ENCODE measurements at places on chromosomes 3 and 15.
A peak's percentile ranks its signal among the peaks of the same experiment; 100 is the strongest.

DNA sequence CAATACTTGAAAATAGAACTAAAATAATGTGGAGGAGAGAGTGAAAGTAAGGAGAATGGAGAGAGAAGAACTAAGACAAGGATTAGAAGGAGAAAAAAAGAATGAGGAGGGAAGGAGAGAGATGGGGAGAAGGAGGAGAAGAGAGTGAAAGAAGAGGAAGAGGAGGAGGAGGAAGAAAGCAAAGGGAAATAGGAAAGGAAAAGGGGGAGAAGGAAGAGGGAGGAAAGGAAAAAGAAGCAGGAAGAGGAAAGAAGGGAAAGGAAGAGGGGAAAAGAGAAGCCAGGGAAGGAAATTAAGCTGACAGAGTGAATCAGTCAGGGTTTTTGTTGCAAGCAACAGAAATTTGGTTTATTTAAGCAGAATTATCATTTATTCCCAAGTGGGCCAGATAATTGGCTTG, 241.7 kb upstream of the P2RY1 start:
- no peak for DNase-seq

- no peak for DNase-seq
Observed at GRCh38 chr3:111738790-111739189, 120.3 kb upstream of the PHLDB2 start.

DNA sequence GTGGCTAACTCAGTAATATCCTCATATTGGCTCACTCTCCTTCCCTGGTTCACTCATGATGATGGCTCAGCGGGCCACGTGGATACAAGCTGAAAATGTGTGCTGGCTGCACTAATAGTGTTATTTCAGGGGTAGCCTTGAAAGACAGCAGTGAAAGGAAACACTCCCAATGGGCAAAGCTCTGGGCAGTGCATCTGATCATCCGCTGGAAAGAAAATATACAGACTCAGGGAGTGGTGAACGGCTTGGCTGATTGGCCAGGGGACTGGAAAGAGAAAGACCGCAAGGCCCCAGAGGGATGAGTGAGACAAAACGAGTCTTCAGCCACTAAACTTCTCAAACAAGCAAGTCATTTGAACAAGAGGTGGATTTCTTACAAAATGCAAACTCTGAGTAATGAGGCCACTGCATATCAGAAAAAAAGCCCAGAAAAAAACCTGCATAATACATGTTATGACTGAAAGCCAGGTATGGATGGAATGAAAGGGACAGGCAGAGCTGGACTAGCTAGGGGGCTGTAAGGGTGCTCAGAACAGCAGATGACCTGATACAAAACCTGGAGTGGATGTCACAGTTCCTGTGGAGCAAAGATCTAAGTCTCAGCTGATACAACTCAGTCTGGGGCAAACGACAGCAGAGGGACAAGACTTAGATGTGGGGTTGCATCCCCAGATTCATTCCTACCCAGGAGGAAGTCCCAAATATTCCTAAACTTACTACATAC, 33.3 kb downstream of the CMTM6 start:
- DNase-seq: no peak

GRCh38 chr3:17626395-17626794, 116.0 kb downstream of the TBC1D5 start:
- DNase-seq: peak; percentile 49

DNA sequence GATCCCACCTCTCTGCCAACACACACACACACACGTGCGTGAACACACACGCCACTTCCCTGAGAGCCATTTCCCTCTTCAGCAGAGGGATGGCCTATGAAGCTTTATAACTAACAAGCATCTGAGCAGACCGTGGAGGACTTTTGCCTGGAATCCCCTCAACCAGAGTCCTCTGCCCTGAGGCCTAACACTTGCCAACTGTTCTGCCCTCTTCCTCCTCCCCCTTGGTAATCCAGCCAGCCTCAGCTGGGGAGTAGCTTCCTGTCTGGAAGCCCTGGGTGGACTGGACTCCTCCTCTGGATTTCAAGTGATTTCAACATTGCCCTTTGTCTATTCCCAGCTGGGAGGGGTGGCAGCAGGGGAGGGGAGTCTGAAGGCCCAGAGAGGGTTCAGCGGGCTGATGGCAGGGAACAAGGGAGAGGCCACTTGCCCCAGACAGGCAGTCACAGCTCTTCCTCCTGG, 68.4 kb upstream of the HACD2 start:
- peak; percentile 14 for DNase-seq

DNA sequence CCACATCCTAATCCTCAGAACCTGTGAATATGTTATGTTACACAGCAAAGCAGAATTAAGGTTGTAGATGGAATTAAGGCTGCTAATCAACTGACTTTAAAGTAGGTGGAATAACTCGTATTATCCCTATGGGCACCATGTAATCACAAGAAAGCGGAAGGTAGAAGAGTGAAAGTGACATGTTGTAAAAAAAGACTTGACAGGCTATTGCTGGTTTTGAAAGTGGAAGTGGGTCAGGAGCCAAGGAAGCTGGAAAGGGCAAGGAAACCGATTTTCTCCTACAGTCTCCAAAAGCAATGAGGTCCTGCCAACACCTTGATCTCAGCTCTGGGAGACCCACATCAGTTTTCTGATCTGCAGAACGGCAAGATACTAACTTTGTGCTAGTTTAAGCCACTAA, 6.6 kb downstream of the TP63 start:
- DNase-seq: peak; percentile 46

DNA sequence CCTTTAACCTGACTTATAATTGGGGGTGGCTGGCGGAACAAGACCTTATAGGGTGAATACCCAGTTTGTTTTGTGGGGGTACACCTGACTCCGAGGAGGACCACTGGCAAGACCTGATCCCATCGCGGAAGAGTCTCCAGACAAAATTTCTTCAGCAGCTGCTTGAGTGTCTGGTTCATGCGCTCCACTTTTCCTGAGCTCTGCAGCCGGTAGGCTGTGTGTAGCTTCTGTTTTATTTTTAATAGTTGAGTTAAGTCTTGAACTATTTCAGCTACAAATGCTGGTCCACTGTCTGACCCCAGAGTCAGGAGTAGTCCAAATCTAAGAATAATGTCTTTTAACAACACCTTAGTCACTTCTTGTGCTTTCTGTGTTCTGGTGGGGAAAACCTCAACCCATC, 21.2 kb upstream of the NOX5 start:
- DNase-seq: no peak

- no peak for DNase-seq
Observed at GRCh38 chr3:43786102-43786501, 95.4 kb downstream of the ABHD5 start.

GRCh38 chr3:125281381-125281780, 68.8 kb upstream of the SLC12A8 start:
- DNase-seq: no peak

- no peak for DNase-seq
Observed at GRCh38 chr15:100001405-100001804, 268.2 kb upstream of the LYSMD4 start.

GRCh38 chr3:88767746-88768145, 339.7 kb upstream of the EPHA3 start:
- no peak for DNase-seq

DNA sequence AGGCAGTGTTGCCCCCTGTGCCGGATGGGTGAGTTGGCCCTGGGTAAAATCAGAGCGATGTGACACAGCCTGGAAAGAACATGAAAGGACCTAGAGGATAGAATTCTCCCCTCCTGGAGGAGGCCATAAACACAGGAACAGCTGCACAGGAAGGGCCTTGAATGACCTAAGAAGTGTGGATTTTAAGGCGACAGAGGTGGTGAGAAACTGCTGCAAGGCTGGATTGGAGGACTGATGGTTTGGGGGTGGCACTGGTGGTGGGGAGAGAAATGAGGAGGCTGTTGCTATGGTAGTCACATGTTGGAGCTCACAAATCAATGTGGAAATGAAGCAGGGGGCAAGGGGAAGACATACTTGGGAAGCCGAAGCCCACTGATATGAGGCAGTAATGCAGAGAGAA, 13.8 kb downstream of the XIRP1 start:
- DNase-seq: no peak

DNA sequence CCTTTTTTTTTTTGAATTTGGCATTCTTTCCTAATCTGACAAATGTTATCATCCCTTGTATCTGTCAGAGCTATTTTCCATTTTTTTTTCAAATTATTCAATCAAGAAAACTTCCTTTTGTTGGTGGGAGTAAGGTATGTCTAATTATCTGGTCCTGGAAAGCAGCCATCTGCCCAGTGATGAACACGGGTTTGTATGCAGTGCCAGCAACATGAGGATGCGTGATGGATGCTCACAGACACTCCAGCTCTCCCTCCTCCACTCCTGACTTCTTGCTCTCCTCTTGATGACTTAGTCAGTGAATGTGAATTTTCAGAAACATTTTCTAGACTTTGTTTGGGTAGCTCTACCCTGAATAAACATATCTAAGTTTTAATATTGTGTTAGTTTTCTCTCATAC, 79.2 kb downstream of the IL1RAP start:
- no peak for DNase-seq

DNA sequence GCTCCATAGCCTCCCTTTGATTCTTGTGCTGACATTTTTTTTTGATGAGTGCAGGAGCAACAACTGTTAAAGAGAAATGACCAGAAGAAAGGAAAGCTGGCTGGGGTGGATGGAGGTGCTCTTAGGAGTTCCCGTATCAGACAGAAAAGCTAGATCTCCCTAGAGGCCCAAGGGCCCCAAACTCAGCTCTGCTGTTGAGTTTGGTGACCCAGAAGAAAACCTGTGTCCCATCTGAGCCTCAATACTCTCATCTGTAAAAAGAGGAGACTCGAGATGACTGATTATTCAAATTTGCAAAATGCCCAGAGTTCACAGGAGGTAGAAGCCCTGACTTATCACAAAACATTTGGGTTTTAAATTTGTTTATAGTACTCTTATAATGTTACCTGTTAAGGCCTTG, 142.4 kb downstream of the TIGIT start:
- no peak for DNase-seq

DNA sequence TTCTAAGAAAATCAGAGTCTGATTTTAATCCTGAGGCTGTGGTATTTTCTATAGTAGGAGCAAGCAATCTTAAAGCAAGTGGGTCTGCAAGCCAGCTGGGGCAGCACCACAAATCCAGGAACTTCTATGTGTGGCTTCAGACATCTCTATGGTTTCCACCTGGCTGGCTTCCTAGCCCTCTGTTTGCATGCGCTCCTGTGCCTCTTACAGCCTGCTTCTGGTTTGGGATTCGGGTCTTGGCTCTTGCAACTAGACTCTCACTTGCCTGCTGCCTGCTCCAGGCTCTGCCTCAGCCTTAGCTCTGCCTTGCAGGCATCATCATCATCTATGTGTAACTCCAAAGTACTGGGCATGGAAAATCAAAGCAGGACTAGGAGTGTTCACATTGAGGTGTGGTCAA, 43.4 kb downstream of the MINDY4B start:
- DNase-seq: no peak

GRCh38 chr3:183513046-183513706, 42.3 kb downstream of the KLHL6 start:
- DNase-seq: peak; percentile 90

DNA sequence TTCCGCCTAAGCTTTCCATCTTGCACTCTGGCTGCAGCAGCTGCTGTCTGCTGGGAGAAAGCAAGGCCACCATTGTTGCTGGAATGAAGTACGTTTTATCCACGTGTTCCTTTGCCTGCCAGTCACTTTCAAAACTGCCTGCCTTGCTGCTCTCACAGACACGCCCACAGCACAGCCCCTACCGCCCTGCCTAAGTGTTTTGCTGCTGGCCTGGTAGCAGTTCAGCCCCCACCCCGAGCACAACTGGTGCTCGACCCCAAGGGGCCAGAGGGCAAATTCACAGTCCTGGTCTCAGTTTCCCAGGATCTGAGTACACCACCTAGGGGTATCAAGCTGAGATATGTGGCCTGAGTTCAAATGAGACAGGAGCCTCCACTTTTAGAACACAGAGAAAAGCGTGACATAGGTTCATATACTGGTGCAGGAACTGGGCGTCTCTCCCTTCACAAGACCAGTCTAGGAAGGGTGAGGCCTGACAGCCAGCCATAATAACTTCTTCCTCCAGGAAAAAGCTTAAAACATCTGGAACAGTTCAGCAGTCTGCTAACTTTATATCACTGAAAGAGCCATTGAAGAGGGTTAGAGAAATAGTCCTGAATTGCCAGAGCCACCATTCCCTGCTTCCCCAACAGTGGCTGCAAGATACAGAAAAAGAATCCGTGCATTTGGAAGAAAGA, 1012.3 kb downstream of the ZPLD1 start:
- no peak for DNase-seq

DNA sequence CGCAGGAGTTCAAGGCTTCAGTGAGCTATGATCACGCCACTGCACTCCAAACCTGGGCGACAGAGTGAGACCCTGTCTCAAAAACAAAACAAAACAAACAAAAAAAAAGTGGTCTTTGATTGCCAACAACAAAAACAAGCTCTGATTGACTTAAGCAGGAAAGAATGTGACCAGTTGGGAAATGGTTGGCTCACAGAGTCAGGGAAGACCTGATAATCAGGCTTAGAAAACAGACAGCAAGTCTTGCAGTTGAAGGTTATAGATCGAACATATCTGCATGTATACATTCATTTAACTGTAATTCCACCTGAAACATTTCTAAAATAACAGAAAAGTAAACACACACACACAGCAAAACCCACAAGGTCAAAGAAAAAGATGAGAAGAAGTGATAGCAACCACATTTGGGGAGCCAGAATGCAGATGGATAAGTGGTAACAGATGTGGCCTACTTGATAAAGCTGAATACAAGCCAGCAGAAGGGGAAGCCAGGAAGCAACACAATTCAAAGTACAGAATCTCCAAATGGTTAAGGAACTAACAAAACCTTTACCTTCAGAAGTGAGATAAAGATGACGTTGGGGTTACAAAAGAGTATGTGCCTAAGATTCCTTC, 699.9 kb upstream of the ZNF385D start:
- no peak for DNase-seq

GRCh38 chr15:75891895-75892294, 11.8 kb upstream of the FBXO22 start:
- DNase-seq: peak; percentile 53

DNA sequence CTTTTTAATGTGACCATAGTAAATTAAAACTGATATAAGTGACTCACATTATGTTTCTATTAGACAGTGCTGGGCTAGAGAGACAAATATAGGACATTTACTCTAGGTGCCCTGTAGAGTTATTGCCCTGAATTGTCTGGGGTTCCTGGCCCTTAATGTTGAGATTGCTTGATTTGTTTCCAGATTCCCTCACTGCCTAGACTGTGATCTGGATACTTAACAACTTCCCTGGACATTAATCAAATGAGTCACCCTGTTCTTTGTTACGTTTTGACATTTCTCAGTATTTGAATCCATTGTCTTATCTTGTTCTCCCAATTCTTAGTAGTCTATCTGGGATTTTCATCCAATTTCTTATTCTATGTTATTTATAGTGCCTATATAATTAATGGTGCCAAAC, 65.8 kb downstream of the DTWD1 start:
- DNase-seq: no peak

- DNase-seq: peak; percentile 27
Observed at GRCh38 chr3:43024181-43024885, 45.2 kb downstream of the GASK1A start.

GRCh38 chr3:194977356-194977755, 291.7 kb downstream of the FAM43A start:
- no peak for DNase-seq

- DNase-seq: no peak
Observed at GRCh38 chr15:68241088-68241935, 11.8 kb upstream of the CLN6 start.

Measured in suppressor macrophage treated with lipopolysaccharide for 4 hours (primary cell).